HTR-8/SVneo (cell line): ENCODE measurements at places on chromosomes 16 and 17.

DNA sequence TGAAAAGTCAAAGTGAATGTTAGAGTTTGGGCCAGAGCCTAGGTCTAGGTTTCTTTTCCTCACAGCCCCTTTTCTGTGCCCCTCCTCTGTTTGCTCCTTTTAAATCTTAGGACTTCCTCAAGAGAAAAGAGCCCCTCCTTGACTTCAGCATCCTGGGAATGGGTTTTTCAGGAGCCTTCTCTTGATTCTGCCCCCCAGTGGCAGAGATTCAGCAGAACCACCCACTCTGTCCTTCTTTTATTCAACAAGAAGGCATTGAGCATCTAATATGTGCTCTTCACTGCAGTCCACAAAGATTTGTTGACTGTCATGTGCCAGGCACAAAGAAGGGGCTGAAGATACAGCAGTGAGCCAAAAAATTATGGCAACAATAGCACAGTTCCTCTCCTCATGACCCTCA is 270.8 kb upstream of the CDH5 start:
- DNase-seq = no peak

- DNase-seq = no peak
These were observed 1762.2 kb downstream of the TP53TG3F start for GRCh38 chr16:35221482-35222185.

- DNase-seq = no peak
These were observed 109.9 kb downstream of the RBFOX3 start for GRCh38 chr17:79500745-79501618.

DNA sequence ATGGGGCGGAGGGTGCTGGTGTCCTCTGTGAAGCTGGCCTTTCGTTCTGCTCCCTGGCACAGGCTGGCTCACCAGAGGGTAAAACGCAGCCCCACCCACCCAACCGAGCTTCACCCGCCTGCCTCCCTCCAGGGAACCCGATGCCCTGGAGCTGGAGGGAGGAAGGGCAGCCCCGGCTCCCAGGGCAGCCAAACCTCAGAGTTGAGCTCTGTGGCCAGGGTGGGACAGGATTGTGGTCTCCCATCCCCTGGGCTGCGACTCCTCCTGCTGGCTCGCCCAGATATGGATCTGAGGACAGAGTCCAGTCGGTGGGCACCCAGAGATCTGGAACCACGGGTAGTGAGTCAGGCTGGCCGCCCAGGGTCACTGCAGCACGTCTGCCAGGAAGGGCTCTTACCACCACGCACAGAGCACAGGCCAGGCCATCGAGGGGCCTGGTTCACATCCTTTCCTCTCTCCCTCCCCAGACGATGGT is 42.6 kb upstream of the CHMP6 start:
- DNase-seq = no peak

DNA sequence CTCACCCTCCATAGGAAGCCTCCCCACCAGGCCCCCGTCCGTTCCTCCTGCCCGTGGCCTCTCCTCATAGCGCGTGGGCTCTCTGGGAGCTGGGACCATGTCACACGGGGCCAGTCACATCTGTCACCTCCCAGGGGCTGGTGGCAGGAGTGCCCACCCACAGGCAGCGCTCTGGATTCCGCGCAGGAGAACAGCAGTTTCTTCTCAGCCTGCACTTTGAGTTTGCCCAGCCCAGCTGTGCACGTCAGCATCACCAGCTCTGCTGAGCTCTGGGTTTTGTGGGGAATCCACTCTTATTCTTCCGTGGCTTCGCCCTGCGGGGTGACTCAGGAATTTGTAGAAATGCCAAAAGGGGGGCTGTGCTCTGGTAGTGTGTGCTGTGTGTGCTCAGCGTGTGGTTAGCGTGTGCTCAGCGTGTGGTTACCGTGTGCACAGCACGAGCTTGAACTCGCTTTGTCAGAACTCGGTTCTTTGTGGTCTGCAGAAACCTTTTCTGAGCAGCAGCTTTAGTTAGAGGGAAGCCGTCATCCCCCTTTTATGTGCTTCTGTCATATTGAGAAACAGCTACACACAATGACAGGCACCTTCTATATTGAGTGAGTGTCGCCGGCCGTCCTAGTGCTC is 3.2 kb downstream of the ACSF3 start:
- no peak for DNase-seq

GRCh38 chr17:12691173-12691572 is 25.5 kb downstream of the MYOCD start:
- no peak for DNase-seq

- no peak for DNase-seq
These were observed 9.6 kb downstream of the LLGL2 start for GRCh38 chr17:75535119-75535537.

DNA sequence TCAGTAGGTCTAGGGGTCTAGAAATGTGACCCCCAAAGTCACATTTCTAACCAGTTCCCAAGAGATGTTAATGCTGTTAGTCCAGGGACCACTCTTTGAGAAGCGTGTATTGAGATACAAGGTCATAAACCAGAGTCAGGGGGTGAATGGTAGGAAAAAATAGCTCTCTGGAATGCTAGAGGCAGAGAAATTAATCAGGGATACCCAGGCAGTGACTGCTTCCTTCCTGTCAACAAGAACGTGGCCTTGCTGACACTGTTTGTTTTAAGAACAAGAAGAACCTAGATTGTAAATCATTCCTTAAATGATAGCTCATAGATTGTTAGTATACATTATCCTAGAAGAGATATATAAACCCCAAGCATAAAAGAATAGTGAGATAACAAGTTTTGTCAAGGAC is 43.8 kb downstream of the PITPNM3 start:
- DNase-seq = no peak

DNA sequence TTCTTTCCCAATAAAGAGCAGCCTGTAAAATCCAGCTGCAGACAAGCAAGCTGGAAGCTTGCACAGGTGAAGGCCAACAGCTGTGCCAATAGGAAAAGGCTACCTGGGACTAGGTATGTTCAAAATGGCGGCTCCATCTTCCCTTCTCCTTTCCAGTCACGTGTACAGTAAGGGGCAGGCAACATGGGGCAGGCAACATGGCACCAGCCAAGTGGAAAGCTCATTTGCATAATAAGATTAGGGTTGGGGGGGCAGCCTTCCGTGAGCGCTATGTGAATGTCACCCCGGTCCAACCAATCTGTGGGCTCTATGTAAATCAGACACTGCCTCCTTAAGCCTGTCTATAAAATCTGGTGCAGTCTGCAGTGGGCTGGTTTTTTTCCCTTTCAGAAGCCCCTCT is 31.3 kb downstream of the TVP23A start:
- no peak for DNase-seq

GRCh38 chr16:58047557-58048348 is 22.2 kb downstream of the MMP15 start:
- DNase-seq = no peak

DNA sequence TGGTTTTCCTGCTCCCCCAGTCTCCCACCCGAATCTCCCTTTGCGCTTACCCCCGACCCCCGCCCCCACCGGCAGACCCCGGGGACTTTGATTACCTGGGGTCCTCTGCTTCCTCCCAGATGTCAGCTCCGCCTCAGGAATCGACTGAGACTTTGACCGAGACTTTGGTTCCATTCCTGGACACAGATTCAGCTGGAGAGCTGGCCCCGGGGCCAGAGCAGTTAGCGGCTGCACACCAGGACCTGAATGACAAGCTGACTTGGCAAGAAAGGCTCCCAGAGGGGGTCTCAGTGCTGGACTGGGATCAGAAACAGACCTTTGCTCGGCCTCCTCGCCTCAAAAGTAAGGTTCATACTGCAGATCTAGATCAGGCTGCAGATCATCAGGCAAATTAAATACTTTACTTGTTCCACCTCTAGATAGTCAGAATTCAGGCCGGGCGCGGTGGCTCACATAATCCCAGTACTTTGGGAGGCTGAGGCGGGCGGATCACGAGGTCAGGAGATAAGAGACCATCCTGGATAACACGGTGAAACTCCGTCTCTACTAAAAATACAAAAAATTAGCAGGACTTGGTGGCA is 60.3 kb upstream of the FBXO47 start:
- DNase-seq = no peak

- DNase-seq = peak; percentile 67
These were observed 51.8 kb downstream of the SMPD3 start for GRCh38 chr16:68396481-68396880.

DNA sequence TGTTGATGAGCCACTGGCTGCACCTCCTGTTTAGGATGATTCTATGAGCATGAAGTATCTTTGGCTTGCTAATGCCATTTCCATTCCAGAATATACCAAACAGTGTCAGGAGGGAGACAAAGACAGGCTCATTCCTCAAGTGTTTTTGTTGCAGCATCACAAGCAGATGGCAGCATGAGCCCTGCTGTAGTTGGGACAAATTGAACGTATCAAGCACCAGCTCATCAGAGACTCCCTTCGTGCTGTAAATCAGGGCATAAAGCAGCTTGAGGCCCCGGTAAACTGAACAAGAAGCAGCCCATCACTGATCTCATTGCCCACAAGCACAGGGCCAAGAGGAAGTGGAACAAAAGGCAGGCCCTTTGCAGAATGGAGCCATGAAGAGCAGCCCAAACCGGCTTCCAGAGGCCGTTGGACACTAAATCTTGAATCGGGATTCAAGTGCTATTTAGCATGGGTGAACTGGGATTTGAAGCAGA is 45.9 kb upstream of the HS3ST3A1 start:
- no peak for DNase-seq
